Stimulated activated CD4-positive, alpha-beta T cell treated with anti-CD3 and anti-CD28 coated beads, Interleukin-4, amount 100 ng/mL, for 4 hours (primary cell): ENCODE measurements at places on chromosomes 11 and 22.

DNA sequence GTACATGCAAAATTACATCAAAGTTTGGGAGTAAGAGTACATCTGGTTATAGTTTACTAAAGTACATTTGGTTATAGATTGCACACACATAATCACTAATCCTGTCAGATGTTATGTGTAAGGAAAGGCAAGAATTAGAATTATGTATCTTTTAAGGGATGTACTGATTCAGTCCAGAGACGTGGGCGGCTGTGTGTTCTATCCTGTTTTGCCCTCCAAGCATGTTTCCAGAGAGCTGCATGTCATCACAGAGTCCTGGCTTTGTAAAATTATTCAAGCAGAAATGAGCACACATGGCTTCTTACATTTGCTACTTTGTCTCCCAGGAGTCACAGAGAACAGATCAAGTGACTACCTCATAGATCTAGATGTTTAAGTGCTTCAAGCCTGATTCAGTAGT is 33.2 kb upstream of the CEP126 start:
- DNase-seq, result no peak

GRCh38 chr11:8426076-8426475 is 162.4 kb upstream of the LMO1 start:
- no peak for DNase-seq

DNA sequence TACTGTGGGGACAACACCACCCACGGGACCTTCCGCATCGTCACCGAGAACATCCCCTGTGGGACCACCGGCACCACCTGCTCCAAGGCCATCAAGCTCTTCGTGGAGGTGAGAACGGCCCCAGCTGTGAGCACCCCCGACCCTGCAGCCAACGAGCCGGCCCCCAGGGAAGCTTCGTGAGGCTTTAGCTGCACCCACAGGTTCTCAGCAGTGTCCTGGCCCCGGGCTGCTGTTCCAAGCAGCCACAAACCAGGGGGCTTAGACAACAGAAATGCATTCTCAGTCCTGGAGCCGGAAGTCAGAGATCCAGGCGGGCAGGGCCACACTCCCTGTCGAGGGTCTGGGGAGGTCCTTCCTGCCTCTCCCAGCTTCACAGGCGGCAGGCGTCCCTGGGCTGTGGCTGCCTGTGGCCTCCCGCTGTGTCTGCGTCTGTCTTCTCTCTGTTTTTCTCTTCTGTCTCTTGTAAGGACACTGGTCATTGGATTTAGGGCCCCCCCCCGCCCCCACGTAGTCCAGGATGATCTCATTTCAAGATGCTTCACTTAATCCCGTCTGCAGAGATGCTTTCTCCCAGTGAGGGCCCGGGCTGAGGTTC is 12.5 kb downstream of the MUC5B start:
- no peak for DNase-seq

DNA sequence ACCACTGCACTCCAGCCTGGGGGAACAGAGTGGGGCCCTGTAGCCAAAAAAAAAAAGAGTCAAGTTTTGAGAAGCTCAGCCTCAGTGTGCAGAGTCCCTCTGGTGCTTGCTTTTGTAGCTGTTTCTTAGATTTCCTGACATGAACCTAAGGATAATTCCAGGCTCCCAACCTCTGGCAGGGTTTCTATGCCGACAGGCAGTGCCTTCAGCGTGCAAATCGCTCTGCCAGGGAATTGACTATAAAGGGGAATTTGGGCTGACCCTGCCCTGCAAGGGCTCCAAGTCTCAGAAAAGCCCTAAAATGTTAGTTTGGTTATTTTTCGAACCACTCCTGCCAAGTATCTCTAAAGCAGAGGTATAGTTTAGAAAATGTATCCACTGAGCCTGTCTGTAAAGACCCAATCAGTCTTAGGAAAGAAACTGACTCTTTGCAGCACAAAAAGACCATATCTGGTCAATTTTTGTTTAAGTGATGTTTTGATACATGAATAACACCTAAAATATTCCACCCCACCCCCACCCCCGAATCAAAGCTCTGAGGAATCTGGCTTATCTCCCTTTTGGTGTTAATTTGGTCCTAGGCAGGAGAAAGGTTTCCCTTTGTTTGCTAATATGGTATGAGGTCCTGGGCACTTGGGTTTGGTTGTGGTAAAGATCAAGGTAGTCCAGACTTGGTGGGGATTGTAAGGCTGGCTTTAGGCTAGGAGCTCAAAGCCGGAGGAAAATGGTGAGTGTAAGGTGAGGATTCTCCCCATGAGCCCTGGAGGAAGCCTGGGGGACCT is 49.7 kb downstream of the ANO1 start:
- no peak for DNase-seq

GRCh38 chr22:21965762-21966288 is 13.2 kb upstream of the PPM1F start:
- DNase-seq, result no peak

- no peak for DNase-seq
Observed at GRCh38 chr11:88352139-88352538, 14.6 kb upstream of the CTSC start.

- DNase-seq, result no peak
Observed at GRCh38 chr11:61958590-61958989, 8.4 kb downstream of the BEST1 start.

GRCh38 chr22:46096706-46097230 is 53.6 kb upstream of the PPARA start:
- DNase-seq, result no peak

GRCh38 chr22:44816141-44816540 is 63.8 kb downstream of the ARHGAP8 start:
- no peak for DNase-seq

DNA sequence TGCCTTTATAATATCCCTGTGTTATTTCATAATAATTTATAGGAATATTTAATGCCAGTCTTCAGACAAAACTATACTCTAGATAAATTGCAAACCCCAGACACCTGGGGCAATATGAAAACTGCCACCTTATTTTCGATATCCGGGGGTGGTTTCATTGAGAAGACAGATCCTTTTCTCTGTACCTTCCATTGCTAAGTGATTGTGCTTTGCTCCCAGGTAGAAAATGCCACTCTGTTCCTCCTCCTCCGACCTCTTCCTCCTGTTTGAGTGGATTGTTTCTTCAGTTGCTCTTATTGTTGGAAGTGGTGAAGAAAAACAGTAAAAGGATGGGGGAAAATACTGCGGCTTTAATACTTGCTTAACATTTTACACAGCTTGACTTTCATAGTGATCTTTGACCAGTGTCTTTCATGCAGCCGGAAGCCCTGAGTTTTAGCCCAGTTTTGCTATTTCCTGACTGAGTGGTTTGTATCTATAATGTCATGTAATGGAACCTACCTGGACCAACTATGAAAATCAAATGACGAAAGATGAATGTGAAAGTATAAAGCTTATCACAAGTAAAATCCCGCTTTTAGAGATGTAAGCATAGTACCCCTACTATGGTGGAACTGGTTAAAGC is 5.6 kb upstream of the GRIK4 start:
- DNase-seq, result no peak

GRCh38 chr11:119100246-119100970 is 1.2 kb downstream of the DPAGT1 start:
- DNase-seq, result no peak

DNA sequence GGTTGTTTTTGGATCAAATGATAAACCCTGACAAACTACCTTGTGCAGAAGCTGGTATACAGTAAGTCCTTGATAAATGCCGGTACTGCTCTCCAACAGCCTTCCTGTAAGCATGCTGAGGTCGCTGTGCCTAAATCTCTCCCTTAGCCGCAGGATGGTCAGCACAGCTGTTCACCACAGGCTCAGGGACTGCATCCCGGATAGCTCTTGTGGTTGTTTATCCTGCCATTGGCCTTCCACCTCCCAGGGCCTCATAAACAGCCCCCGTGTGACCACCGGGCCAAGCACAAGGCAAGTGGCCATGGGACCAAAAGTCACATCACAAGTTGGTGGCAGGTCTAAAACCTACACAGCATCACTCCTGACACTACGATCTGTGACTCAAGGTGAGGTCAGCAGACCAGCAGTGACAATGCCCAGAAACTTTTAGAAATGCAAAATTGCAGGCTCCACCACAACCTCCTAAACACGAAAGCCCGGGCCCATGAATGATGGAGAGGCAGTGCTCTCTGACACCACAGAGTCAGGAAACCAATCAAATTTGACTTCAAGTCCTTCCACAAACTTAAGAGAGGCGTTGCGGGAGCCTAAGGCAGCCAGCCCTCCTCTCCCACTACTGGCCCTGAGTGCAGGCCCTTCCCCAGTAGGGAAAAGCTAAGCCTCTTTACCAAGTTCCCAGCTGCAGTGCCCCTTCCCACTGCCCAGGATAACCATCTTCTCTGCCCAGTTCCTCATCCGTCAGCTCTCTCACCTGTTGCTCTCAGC is 3.9 kb downstream of the SPATA19 start:
- no peak for DNase-seq

GRCh38 chr22:22037740-22038139 is 55.2 kb upstream of the TOP3B start:
- DNase-seq, result no peak

- DNase-seq, result no peak
Observed at GRCh38 chr11:126186025-126186698, 25.3 kb downstream of the RPUSD4 start.

GRCh38 chr11:995044-995751 is 41.3 kb downstream of the MUC6 start:
- no peak for DNase-seq

- no peak for DNase-seq
Observed at GRCh38 chr11:111352231-111352746, 26.8 kb downstream of the POU2AF1 start.

GRCh38 chr11:125084057-125084416 is 20.9 kb downstream of the SLC37A2 start:
- DNase-seq, result no peak

DNA sequence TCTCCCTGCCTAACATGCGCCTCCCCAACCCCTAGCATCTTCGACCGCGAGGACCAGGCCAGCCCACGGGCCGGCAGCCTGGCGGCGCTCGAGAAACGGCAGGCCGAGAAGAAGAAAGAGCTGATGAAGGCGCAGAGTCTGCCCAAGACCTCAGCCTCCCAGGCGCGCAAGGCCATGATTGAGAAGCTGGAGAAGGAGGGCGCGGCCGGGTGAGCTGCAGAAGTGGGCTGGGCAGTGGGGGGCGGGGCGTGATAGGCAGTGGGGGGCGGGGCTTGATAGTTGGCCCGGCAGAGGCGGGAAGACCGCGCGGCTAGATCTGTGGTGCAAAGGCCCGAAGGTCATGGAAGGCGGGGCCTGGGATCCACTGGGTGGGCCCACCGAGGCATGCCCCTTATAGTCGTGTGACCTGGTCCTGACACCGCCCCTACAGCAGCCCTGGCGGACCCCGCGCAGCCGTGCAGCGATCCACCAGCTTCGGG is 8.7 kb downstream of the SELENOM start:
- no peak for DNase-seq

DNA sequence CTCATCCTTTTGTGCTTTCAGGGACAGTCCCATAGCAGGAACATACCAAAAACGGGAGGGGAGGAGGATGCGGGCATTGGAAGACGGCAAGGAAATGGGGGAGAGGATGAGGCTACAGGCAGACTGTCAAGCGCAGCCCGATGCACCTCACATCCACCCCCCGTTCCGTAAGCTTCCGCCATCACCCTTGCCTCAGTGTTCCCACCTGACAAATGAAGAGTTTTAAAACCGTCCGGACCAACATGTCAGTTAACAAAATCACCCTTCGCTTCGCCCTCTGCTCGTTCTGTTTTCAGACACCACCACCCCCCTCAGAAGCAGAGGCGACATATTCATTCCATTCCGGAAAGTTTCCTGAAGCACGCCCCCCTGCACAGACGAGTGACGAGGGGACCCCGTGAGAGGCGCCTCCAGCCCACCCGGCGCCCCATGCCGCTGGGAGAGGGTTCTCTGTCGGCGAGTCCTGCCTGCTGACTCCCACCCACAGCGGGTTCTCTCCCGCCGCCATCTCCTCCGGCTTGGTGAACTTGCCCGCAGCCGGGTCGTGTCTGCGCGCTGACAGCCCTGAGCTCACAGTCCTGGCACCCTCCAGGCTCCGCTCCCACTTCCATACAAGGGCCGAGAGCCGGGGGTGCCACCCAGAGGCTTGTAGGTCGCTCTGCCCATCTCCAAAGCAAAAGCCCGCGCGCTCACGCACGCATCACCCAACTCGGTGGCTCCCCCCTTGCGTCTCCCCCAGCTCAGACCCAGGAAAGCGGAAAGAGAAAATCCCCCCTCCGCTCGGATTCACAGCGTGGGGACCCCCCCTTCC is 1.5 kb downstream of the IGSF9B start:
- peak; percentile 28 for DNase-seq

DNA sequence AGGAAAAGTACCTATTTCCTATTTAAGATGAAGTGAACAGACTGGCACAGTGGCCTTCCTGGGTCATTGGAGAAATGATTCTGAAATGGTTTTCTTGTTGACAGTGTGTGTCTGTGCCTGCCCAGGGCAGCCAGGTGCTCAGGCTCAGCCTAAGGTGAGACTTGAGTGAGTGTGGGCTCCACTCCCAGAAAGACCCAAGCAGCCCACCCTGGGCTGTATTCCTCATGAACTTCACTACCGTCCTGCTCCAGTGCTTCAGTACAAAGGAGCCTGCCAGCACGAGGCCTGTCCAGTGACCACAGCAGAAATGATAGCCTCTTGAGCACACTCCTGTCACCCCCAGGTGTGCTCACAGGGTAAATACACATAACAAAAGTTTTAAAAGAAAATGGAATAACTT is 49.5 kb downstream of the GAB4 start:
- no peak for DNase-seq

DNA sequence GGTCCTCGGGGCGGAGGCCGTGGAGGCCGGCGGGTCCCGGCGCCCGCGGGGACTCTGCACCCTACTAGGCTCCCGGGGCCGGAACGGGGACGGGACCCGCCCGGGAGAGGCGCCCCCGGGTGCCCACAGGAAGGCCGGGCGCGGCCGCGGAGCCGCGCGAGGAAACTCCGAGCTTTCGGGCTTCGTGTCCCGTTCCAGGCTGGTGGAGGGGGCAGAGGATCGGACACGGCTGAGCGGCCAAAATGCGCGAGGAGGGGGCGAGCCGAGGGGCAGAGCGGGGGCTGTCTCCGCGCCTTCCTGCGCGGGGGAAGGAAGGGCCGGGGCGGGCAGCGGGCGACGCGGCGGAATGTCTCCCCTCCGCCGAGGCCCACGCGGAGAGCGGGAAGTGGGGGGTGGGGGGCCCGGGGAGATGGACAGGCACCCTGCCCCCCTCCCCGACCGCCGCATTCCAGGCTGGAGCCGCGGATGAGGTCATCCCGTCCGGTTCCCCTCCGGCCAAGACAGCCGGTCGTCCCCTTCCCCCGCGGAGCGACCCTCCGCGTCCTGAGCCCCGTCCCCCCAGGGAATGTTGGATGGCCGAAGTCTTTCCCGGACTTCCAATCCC is 430 bp downstream of the CDC42EP1 start:
- DNase-seq, result no peak
